Right renal pelvis (tissue), 4 donors: ENCODE measurements at places on chromosomes 3 and 15.

GRCh38 chr3:60294181-60294580 lies 957.1 kb downstream of the FHIT start:
- no peak for DNase-seq

DNA sequence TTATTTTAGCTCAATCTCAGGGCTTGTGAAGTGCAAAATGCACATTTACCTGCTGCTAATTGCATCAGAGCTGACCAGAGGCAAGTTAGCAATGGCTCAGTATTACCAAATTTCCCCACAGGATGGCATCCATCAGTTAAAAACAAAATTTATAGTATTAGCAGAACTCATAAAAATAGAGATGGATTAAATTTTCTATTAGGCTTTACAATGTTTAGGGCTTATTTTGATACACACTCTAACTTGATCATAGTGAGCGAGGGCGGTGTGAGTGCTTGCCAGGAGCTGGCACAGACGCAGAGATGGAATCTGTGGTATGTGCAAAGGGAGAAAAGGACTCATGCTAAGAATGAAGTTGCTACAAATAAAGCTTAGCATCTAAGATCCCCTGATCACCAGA lies 241.0 kb downstream of the NSUN3 start:
- DNase-seq: no peak

DNA sequence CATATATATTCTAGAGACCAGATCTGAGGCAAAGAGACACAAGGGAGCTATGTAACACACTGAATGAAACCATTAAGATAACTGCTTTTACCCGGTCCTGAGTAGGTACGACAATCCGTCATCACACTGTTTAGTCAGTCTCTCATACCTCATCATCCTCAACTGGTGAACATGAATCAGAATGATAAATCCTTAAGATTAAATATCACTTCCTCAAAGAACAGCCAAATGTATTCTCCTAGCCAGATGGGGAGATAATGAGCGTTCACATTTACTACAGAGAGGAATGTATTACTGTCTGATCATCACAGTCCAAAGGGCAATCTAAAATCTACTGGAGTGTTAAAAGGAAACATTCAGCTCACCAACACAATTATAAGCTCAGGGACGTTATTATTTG lies 319.4 kb upstream of the STAC start:
- no peak for DNase-seq

DNA sequence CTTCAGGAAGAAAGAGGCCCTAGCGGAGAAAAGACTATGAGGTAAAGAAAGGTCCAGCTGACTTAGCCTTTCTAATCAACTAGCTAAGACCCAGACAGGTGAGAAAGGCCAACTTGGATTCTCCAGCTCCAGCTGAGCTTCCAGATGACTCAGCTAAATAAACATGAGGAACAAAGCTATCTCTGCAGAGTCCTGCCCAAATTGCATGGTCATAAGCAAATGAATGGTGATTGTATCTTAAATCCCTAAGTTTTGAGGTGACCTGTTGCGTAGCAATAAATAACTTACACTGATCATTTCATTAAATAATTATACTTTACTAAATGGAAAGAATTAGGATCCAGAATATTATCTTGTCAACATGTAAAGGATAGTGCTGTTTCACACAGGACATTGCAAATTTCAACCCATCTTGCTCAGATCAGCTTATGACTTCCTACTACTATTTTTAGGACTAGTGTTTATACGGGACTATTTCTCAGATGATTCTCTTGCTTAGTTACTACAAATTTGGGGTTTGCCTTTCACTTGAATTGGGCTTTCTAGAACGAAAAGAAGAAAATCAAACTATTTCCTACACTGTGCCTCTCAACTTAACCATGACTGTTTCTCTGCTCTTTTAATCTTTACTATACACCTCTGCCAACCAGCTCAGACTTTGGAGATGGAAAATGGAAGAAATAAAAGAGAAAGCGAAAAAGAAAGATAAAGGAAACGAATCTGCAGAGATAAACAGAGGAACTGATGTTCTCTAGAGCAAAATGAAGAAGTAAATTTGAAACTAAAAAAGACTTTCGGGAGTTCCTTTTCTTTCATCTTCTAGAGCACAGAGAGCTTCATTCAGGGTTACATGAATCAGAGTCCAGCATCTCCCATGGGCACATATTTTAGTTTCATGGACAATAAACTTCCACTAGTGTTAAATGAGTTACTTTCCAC lies 6.6 kb upstream of the ADGRG7 start:
- DNase-seq: no peak

GRCh38 chr3:191388823-191389222 lies 58.5 kb upstream of the UTS2B start:
- no peak for DNase-seq

- no peak for DNase-seq
These were observed 39.9 kb downstream of the EEFSEC start for GRCh38 chr3:128193168-128193567.

DNA sequence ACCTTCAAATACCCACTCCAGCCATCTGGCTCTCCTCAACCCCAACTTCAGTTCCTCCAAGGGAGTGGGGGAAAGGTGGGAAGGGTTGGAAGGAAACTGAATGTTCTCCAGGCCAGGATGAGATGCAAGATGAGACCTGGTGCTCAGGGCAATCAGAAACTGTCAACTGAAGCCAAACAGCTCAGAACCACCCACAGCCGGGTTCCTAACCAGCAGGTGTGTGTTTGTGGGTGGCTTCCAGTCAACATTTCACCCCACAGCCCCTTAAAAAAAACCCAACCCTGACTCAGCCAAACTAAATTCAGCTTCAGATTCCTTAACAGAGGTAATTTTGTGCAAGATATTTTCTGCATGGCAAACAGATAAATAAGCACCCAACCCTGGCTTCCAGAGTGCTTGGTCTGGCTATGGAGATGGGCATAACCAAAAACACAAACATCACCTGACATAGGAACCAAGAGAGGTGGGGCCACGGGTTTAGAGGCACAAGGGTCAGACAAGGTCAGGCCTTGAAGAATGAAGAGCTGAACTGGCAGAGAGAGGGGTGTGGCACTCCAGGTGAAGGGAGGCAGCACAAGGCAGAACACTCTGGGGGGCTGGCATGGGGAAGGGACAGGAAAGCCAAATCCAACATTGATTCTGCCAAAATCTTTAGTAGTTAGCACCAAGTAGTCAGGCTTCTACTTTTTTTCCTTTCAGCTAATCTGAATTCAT lies 34.7 kb downstream of the ZNF445 start:
- DNase-seq: no peak

DNA sequence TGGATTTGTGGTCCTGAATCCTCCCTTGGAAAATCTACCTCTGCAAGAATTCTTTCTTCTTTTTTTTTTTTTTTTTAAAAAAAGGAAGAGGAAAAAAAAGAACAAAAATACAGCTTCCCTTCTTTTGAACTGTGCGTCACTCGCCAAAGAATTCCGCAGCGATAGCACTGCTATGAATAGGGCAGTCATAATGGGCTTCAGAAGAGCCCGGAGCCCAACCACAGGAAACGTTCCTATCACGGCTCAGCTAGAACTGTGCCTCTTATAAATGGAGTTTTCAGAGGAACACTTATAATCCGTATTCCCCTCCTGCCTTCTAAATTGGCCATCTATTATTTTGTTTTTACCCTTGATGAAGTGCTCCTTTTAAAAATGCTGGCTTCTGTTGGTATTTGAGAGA lies 227.7 kb downstream of the ADAMTS17 start:
- no peak for DNase-seq

GRCh38 chr3:170027233-170028102 lies 10.3 kb upstream of the GPR160 start:
- DNase-seq: no peak

DNA sequence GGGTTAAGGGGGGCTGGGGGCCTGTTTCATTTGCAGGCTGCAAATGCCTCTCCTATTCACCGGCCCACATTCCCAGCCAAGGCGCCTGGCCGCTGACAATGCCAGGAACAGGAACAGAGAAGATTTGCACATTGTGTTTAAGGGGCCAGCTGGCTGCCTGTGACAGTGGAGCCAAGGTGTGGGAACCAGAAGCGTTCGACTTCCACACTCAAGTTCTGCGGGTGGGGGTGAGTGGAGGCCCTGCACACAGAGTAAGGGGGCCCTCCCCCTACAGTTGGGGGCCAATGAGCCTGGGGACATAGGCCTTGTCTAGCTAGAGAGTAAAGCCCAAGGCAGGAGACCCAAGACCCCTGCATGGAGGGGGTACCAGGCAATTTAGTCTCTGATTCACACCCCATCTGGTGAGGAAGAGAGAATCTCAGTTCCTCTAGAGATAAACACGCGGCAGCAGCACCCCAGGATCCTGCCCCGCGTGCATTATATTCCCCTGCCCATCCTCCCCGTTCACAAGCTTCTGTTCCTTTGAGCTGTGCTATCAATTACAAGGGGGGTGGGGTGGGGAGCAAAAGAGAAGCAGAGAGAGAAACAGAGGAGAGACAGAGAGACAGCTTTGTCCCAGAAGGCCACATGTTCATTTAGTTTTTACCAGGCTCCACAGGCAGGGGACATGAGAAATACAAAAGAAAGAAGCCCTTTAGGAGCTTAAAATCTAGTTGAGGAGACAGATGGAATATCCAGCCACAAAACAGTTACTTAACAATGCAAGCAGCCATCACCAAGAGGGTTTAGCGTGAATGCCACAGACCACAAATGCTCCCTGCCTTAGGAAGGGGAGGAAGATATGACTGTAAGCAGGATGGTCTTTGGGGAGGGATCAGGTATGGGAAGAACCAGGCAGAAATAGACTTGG lies 9.2 kb downstream of the IGDCC3 start:
- DNase-seq: no peak

DNA sequence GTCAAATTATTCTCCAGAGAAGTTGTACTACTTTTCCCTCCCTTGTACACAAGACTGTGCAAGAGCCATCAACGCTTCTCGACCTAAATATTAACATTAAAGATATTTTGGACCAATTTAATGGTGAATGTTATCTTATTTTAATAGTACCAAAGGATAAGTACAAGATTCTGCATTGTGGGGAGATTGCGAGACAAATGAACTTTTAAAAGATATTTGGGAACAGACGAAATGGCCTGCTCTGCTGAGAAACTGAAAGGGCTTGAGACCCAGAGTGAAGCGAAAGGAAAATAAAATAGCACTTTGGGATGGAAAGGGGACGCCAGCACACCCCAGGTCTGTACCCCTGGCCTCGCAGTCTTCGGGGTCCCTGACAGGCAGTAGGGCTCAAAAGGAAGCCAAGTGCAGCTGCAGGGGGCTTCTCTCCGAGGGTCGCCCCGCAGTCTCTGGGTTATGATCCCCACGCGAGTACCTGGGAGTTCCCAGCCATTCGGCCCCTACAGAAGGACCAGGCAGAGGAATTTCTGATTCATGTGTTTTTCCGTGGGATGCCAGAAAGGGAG lies 97.6 kb upstream of the VGLL3 start:
- DNase-seq: no peak

DNA sequence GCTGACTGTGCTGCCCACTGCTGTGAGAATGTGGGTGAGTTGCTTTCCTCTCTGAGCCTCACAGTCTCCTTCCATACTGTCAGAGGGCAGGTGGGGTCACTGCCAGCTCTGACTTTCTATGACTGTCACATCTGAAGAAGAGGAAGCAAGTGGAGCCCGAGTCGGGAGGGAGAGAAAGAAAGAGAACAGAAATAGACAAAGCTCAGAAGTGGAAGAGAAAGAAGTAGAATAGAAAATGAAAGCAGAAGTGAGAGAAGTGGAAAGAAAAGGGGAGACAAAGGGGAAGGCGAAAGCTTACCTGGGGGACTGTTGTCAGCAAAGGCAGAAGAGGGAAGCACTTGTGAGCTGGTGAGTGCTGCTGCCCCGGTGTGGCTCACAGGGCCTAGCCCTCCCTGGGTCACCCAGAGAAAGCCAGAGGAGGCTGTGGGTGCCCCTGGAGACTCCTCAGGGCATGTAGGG lies 57.9 kb downstream of the EPHB1 start:
- no peak for DNase-seq

DNA sequence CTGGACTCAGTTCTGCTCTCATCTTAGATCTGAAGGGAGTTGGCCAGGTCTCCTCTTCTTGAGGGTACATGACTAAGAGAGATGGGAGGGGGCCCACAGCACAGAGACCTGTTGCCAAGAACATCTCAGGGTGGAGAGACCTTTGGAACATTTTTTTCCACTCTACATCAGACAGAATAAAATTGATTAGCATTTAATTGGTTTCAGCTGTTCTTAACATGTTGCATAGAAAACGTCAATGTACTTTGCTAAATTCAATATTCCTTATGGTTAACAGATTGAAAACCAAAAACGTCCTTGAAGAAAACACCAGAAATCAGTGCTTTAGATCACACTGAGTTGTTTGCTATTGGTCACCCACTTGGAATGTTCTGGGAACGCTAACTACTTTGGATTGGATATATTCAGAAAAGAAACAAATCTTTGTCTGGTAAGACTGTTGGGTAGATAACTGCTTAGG lies 36.4 kb upstream of the FSTL1 start:
- DNase-seq: no peak

GRCh38 chr3:129015388-129016105 lies 14.4 kb downstream of the EFCC1 start:
- DNase-seq: no peak

DNA sequence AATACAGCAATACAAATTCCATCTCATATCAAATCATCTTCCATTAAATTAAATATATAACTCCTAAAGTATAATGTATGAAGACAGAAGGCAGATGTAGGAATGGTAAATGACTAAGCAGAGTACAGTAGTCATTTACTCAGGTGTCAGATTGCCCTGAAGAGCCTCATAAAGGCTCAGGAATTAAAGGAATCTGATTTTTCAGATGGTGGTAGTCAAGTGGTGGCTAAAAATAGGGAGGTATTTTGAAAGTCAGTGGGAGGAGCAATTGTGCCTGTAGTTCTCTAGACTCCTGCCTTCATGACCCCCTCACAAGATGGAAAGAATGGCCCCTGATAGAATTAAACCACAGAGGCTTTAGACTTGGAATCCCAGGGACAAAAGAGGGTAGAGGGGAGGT lies 142.7 kb upstream of the SYNPR start:
- no peak for DNase-seq

- no peak for DNase-seq
These were observed 90.7 kb downstream of the NR2F2 start for GRCh38 chr15:96421178-96421601.

- DNase-seq: no peak
These were observed 224.0 kb downstream of the CHL1 start for GRCh38 chr3:420584-420983.

DNA sequence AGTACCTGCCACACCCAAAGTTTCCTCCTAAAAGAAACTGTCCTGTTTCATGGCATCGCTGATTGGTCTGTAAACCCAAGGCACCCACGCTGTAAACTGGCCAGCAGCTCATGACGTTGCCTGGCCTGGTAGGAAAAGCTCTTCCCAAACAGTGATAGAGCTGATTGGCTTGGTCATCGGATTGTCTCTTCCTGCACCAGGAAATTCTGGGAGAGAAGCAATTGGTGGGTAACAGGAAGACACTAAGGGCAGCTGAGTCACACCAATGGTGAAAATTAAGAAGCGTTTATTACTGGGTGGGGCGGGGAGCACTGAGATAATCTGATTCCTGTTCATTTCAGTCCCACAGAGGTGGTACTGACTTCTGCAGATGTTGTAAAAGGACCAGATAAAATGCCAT lies 31.0 kb downstream of the KLHL6 start:
- no peak for DNase-seq

DNA sequence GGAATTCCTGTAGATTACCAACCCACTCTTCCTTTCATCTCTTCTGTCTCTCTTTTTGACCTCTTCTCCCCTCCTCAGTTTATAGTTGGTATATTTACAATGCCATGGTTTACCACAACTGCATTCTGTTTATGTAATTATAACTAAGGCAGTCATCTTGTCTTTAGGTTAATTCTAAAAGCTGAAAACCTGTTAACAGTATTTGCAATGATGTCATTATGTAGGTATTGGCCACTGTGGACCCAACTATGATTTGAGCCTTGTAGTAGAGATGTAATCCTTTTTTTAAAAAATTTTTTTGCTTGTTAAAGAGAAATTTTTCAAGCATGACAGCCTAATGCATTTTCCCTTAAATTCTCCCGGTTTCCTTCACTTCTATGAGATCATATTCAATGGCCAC lies 30.7 kb upstream of the CHST2 start:
- no peak for DNase-seq
